AG08395 (cell line): ENCODE measurements at places on chromosomes 6 and 20.

- no peak for DNase-seq
Observed at GRCh38 chr6:56521976-56522375, 120.7 kb downstream of the DST start.

GRCh38 chr6:5180636-5181035, 80.1 kb downstream of the LYRM4 start:
- no peak for DNase-seq

- no peak for DNase-seq
Observed at GRCh38 chr6:144793744-144794143, 508.6 kb downstream of the UTRN start.

DNA sequence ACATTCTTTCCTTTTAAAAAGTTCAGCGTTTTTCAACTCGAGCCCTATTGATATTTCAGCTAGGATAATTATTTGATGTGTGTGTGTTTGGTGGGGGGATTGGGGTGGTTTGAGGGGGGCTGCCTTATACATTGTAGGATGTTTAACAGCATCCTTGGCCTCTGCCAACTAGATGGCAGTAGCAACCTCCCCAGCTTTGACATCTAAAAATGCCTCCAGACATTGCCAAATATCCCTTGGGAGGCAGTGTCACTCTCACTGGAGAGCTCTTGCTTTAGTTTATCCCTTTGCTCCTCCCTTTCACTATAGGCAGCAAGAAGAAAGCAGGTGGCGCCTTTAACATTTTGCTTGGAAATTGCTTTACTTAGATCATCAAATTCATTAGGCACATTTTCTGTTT, 14.6 kb upstream of the TP53TG5 start:
- DNase-seq, result no peak

DNA sequence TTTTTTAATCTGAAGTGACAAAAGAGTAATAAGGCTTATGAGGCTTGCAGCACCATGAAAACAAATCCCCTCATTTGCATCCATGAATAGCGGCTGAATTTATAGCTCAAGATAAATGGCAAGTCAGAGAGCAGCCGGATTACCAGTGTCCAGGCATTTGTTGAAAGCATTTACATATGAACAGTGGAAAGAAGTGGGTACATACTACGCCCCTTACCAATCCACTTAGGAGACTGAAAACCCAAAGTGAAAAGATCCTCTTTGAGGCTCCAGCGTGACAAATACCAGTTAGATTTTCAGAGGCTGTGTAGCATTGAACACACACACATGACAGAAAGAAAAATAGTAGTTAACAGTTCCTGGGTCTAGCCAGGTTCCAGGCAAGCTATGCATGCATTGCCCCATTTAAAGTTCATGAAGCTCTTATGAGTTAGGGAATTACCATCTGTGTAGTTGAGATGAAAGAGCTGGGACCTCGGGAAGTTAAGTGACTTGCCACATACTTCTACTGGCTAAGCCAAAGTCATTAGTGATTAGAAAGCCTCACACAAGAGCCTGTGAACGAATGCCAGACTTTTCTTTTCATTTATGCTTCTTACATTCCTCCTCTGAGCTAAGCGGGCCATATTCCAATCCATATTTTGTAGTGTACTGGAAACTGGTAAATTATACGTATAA, 28.3 kb upstream of the NHSL1 start:
- no peak for DNase-seq

GRCh38 chr20:49426873-49427272, 55.6 kb downstream of the KCNB1 start:
- no peak for DNase-seq

DNA sequence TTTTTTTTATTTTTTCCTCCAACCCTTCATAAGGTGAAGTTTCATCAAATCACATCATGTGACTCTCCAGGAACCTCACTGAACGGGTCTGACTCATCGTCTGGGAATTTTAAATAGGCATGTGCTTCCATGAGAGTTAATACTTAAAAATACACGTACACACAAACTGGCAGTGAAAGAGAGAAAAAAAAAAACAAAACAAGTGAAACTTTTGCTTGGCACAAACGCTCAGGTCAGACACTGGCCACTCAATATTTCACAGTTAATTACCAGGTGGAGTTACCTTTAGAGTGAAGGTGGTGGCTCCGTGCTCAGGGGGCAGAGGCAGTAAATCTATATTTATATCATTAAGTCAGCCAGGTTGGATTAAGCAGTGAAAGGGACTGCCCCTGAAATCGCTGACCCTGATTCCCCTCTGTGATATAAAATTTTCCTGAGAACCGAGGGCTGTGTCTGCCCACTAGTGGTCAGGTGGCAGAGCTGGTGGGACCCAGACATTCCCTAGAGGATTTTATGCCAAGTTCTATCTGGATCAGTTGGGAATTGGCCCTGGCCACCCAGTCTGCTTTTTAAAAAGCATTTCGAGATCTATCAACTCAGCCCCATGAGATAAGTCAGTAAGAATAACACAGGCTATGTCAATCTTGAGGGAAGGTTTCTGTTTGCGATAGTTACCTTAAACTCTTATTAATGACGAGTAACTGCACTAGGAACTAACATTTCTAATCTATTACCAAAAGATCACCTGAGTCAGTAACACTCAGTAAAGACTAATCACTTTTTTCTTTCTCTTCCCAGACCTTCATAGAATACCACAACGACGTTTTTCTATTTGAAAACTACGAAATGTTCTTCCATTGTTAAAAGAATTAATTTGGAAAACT, 259.1 kb downstream of the HDGFL1 start:
- peak; percentile 84 for DNase-seq
